ENCODE measurements at places on chromosomes 4 and X. TPM values are rescaled to one million over a fixed set of nuclear protein-coding genes. Genes with fewer than 3 reads are reported as not detected.

Gene PRRG1
- total RNA-seq: 10.8 TPM

Gene RBMXL3
- total RNA-seq: not detected

Gene HSD17B13
- total RNA-seq: not detected

Gene C4orf51
- not detected for total RNA-seq

Gene GLOD5
- total RNA-seq: not detected

Gene S100P
- total RNA-seq: 59.8 TPM

Gene TBC1D8B
- 1.8 TPM for total RNA-seq

Gene EPGN
- total RNA-seq: 98.0 TPM

Gene EVC2
- total RNA-seq: 3.2 TPM

Gene PABPC5
- total RNA-seq: 0.40 TPM

Gene MAGEE2
- not detected for total RNA-seq

- DNase-seq: peak; percentile 34
Observed at GRCh38 chr4:186132577-186133242, 28.2 kb downstream of the FAM149A start.

DNA sequence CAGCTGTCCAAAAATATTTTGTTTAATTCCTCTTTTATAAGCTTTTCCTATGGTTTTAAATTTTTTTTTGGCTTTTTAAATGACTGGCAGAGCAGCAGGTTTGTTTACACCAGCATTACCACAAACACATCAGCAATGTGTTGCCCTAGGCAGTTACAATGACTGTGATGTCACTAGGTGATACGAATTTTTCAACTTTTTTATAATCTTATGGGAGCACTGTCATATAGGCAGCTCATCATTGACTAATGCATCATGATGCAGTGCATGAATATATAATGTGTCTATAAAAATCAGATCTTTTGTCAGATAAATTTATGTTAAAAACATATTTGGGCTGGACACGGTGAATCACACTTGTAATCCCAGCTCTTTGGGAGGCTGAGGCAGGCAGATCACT, 231.6 kb upstream of the SLIT2 start:
- peak; percentile 75 for DNase-seq

- DNase-seq: no peak
Observed at GRCh38 chr4:955161-955921, 18.0 kb downstream of the DGKQ start.

GRCh38 chr4:8110071-8110986, 48.3 kb downstream of the ABLIM2 start:
- peak; percentile 40 for DNase-seq

DNA sequence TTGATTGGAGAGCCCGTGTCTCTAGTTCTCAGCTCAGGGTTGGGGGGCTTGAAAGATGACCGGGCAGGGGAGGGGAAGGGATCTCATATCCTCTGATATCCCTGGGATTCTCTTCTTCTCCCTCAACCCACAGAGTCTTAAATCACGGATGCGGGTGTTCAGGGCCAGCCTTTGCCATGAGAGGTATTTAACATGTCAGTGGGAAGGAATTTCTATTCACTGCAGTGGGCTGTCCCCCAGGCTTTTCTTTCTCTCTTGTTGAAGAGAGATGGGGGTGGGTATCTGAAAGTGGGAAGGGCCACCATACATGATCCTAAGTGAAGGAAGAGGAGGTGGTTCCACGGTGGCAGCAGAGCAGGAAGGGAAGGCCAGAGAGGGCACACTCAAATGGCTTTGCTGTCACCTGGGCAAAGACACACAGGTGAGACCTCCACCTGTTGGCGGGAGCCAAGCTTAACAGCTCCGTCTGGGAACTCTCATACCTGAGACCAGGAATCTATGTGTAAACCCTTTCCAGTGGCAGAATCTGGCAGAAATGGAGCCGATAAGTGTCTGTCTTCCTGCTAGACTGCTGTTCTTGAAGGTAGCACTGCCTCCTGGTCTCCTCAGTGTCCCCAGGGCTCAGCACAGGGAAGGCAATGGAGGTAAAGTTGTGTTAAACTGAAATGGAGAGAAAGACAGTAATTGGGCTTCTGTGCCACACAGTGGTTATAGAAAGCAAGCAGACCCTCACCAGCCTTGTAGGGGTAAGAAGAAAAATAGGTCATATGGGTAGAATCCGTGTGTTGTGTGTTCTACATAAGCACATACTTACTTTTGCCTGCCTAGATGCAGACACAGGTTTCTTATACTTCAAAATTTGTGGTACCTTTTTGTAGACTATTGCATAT, 49.4 kb downstream of the RHOH start:
- DNase-seq: no peak

GRCh38 chrX:43481576-43481975, 174.5 kb upstream of the MAOA start:
- no peak for DNase-seq

DNA sequence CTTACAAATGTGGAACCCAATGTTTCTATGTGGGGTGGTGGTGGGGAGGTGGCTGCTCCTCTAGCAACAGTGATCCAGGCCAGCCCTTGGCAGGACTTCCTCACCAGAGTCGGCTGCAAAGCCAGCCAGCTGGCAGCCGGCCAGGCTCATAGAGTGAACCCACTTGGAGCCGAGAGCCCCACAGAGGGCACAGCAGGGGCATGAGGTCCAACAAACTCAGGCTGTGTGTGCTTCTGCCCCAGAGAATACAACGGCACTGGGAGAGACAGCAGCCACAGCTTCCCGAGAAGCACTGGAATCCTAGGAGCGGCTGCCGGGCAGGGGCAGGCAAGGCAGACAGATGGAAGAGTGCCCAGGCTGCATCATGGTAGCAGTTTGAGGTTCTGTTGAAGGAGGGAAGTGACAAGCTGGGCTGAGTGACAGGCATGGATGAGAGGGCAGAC, 23.5 kb upstream of the SOWAHD start:
- DNase-seq: no peak

DNA sequence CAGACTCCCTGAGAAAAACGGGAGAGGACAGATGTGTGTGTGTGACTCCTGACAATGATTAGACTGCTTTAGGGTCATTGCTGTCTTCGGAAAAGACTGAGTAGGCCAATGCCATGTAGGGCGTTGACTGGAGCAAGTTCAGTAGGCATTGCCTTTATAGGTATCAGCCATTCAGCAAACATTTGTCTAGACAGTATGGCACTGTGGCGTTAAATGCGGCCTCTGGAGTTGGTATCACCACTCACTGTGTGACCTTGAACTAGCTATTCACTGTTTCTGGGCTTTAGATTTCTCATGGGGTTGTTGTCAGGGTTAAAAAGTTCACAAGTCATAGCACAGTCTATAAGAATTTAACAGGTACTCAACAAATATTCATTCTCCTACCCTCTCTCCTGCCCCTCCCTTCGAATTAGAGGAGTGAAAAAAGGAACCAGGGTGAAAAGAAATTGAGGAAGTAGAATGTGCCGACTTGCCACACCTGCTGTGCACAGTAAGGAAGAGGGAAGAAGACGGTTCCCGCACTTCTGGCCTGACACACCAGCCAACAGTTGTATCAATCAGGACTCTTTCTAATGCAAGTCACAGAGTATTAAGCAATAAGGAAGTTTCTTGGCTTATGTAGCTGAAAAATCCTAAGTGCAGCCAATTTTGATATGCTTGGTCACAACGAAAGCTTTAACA, 83.2 kb upstream of the PLAC8 start:
- no peak for DNase-seq

- DNase-seq: no peak
Observed at GRCh38 chr4:139550724-139551429, 5.1 kb downstream of the SETD7 start.

DNA sequence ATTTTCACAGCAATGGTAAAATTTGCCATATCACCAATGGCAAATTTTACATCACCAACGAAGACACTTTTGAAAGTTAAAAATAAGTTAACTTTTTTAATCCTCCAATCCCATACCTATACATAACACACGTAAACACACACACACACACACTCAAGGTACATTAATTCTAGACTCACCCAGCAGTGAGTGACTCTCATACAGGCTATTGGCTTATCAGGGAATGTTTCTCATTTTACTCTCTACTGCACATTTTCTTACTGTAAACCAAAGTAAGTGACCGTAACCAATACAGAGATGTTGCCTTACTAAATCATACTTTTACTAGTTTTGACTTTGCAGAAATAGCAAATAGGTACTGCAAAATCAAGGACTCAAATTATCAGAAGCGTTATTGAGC, 2.3 kb downstream of the VEGFC start:
- DNase-seq: peak; percentile 25

- DNase-seq: no peak
Observed at GRCh38 chrX:9899640-9900111, 67.5 kb upstream of the CLDN34 start.

- DNase-seq: no peak
Observed at GRCh38 chrX:455199-455598, 68.5 kb upstream of the PPP2R3B start.

GRCh38 chr4:46870411-46870810, 38.6 kb downstream of the COX7B2 start:
- DNase-seq: no peak

GRCh38 chr4:128880662-128881061, 71.2 kb downstream of the JADE1 start:
- DNase-seq: no peak

DNA sequence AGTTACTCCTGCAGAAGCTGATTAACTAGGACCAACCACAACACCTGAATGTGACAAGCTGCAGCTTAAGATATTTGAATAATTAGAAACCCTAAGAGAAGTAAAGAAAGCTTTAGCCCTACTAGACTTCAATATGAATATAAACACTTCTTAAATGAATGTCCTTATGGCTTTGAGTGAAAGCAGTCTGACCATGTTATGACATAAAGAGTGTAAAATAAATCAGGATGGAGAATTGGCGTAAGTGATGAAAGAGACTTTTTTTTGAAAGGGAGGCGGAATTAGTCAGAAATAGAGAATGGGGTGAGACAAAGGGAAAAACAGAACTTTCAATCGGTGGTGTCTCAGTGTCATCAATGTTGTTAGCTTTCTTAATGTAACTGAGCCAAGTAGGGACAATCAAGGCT, 117.2 kb upstream of the MAGEB16 start:
- no peak for DNase-seq

DNA sequence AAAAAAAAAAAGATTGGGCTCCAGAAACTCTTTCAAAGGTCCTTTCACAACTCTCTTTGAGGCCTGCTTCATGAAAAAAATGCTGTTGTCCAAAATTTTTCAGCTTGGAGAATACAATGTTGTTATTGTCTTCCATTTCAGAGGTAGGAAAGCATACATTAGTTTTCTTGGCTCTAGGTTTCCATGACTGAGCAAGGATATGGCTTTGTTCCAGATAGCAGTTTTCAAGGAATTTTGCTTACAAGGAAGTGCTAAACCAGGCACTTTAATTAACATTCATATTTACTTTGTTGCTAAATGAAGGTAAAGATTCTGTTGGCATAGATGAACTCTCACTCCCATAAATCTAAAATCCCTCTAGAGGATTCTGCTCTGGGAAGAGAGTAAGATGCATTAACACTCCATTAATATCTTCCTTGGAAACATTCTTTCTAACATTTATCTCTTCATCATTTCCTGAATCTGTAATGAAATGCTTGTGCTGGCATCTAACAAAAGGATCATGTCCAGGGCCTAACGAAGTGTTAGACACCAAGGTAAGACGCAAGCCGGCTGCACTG, 118.4 kb downstream of the COL25A1 start:
- no peak for DNase-seq

GRCh38 chr4:683982-684622, 4.8 kb downstream of the SLC49A3 start:
- peak; percentile 49 for DNase-seq

DNA sequence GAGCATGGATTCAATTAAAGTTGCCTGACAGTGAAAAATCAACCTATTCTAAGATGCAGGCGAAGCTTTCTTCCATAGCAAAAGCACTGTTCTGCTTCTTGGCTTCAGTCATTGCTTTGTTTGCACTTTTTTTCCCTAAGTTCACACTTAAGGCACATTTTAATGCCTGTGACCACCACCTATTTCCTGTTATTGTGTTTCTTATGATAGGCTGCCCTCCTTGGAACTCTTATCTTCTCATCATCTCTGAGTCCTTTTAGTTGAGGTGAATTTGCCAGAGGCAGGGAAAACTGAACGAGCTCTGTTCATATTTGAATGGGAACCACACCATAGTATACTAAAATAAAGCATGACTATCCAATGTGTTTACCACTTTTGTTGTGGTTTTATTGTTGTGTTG, 119.8 kb downstream of the SPCS3 start:
- no peak for DNase-seq

- DNase-seq: no peak
Observed at GRCh38 chr4:79272761-79273160, 53.1 kb downstream of the NAA11 start.

DNA sequence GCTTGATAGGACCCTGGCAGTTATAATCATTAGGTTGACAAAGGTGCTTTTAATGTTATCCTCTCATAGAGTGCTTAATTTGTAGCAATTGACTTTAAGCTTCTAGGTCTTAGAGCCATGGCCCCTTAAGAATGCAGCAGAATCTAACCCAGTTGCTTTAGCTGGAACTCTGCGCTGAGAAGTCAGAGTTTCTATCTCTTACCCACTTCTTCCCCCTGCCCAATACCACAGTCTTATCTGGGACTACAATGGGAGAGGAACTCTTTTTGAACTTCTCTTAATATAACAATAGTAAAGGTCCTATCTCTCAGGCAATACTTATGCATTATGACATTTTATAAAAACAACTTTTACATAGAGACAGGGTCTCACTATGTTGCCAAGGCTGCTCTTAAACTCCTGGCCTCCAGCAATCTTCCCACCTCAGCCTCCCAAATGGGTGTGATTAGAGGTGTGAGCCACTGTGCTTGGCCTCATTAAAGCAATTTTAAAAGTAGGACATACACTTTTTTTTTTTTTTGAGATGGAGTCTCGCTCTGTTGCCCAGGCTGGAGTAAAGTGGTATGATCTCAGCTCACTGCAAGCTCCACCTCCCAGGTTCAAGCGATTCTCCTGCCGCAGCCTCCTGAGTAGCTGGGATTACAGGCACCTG, 1.8 kb downstream of the TLR10 start:
- DNase-seq: no peak

DNA sequence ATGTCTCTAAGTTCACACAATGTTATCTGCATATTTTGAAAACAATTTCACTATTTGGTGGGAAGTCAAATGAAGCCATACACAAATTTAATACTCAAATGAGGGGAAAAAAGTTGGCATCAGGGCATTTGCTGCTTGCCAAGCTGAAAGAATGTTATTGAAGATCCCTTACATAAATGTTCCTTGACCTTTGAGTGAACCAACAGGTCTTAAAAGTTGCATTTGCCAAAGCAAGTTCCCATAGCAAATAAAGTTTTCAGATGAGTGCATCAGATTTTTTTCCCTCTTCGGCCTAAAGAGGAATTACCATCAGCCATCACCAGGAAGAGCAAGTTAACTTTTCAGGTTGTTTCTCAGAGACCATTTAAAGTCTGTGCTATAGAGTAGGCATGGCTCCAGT, 115.9 kb downstream of the COX18 start:
- DNase-seq: no peak

Data from PC-3 (cell line).